CD4-positive, alpha-beta T cell treated with Interleukin-6 for 4 hours (primary cell): ENCODE measurements at places on chromosomes 7 and 10.

DNA sequence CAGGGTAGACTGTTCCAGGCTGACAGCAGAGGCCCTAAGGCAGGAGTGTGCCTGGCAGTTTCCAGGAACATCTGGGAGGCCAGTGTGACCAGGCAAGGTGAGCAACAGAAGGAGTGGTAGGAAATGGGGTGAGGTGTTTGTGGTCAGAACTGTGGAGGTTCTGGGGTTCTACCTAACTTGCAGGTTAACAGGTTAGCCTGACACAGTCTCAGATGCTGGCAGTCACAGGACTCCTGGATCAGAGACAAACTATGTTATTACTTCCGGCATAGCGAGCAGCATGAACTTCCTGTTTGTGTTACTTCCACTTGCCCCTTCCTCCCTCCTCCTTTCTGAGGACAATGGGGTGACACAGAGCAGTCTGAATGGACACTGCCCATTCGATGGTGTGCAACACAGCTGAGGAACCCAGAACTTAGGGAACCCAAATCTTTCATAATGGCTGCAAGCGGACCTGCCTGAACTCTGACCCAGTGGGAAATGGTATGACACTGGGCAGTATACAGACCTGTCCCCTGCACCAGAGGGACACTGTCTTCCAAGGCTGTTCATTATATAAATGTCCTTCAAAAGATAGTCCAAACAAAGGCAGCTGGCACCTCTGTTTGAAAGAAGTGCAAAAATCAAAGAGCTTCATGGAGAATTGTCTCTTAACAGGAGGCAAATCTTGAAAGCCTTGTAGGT, 3.9 kb upstream of the SAR1A start:
- peak; percentile 38 for DNase-seq

- DNase-seq, result no peak
Observed at GRCh38 chr10:129707406-129708388, 240.7 kb downstream of the MGMT start.

DNA sequence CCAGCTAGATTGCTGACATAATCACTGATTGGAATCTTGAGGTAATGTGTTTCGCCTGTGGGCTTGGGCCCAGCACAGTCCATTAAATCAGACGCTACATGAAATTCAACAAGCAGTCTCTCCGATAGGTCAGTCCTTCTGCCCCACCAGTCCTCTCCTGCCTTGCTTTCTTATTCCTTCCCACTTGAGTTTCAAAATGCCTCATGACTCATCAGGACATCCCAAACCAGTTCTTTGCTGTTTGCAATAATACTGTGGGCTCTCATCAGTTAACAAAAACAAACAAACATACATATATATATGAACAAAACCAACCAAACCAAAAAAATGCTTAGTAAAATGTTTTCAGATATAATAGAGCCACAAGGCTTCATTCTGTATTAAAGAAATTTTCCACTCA, 599.0 kb downstream of the SORCS1 start:
- DNase-seq, result no peak

- DNase-seq, result peak; percentile 8
Observed at GRCh38 chr10:72315054-72315453, 39.7 kb downstream of the DNAJB12 start.

DNA sequence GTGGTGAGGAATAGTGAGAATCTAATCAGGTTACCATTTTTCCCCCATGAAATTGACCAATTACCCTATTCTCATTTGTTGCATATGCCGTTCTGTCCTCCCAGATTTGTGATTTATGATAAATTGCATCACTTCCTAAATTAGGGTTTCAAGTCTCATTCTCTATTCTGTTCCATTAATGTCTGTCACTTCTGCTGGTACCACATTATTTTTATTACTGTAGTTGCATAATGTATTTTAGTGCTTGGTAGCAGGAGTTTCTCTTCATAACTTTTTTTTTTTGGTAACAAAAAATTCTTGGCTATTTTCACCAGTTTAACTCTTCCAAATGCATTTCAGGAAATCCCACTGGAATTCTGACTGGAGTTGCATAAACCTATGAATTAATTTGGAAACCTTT, 44.0 kb upstream of the FAM133B start:
- DNase-seq, result no peak

DNA sequence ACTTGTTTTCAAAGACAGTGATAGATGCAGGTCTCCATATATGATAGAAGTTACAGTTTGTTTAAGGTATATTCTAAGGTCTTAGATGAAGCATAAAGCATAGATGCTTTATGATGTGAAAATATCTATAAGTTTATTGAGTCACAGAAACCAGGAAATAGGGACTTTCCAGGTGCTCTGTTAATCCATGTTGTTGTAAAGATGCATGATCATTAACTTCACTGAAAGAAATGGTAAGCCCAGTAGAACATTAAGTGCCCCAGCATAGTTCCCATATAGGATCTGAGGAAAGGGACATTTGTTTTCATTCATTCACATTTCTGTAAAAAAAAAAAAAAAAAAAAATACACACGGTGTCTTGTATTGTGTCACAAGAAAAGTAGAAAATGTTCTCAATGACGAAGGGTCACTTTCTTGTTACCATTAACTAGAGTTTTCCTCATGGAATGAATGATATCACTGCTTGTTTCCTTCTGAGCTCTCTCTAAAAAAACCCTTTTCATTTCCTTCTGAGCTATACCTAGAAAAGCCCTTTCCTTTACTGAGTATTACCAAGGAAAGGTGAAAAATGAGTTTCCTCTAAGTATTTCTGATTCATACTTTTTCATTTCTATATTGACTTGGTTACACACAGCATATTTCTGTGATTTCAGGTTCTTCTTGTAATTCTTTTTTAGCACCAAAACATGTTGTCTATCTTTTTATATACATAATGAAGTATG, 105.2 kb downstream of the MACC1 start:
- no peak for DNase-seq

- no peak for DNase-seq
Observed at GRCh38 chr7:106071999-106072714, 40.0 kb downstream of the SYPL1 start.

DNA sequence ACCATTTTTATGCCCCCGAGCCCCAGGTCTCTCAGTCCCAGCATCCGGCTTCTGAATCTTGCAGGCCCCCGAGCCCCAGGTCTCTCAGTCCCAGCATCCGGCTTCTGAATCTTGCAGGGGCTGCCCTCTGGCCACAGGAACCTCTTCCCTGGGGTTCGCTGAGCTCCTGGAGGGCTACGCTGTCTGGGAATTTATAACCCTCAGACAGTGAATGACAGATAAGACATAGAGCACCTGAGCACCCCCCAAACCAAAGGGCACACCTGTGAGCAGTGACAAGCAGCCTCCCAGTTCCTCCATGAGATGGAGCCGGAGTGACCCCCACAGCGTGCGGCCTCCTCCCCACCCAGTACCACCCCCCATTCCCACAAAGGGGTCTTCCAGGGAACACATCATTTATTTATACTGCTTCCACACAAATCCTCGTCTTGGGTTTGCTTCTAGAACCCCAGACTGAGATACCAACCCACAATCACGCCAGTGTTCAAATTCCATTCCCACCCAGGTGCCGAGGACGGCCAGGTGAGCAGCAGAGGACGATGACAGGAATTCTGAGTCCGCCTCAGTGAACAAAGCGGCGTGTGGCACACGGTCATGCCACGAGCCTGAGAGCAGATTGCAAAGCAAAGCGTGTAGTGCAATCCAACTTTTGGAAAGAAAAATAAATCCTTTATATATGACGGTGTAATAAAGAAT, 57.7 kb upstream of the FAM20C start:
- no peak for DNase-seq

DNA sequence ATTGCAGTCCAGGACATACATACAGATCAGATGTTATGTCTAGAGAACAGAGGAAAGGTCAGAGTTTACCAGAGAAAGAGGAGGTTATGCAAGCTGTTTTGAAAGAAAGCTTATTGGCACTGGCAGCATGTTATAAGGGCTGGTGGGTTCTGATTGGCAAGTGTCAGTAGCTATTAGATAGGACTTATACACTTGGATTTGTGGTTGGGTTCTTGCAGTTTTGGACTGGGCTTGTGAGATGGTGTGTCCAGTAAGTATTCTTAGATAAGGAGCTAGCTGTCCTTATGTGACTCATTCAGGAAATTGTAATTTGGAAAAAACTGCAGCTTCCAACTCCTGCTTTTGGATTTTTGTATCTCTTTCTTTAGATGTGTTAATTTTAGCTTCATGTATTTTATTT, 130.7 kb upstream of the NAMPT start:
- DNase-seq, result no peak

DNA sequence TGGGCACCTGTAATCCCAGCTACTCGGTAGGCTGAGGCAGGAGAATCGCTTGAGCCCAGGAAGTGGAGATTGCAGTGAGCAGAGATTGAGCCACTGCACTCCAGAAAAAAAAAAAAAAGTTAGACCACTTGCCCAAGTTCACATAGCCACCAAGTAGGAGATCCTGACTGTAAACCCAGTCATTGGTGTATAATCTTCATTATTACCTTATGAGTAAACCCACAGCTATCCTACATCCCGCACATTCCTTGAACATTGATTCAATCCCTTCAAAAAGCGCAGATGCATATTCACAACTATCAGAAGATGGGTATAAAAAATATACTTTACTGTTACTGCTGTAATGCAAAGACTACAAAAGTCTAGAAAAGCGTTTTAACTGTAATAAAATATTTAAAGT, 512.9 kb downstream of the SUGCT start:
- no peak for DNase-seq

DNA sequence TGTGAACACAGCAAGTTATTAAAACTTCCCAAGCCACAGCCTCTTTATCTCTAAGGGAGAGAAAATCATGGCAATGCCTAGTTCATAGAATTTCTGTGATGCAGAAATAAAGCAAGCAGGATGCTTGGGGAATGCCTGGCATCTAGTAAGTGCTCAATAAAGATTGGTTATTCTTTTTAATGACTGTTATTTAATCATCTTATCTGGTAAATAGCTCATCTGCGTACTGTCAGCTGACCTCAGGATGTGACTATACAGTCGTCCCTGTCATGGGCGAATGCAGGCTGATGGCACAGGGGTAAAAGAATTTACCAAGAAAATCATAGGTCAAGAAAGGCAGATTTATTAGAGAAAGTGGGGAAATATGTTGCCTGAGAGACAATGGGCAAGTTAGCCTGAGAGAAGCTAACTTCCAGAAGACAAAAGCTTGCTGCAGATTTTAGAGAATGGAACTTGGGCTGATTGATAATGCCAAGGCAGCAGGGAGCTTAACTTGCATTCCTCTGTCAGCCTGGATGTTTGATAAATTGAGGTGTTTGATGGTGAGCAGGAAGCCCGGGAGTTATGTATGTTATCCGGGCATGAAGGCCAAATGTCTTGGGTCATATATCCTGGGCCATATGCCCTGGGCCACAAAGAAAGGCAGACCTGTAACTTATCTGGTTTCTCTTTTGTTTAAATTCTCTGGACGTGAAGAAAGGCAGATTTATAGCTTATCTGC, 126.0 kb downstream of the KCNMA1 start:
- no peak for DNase-seq

DNA sequence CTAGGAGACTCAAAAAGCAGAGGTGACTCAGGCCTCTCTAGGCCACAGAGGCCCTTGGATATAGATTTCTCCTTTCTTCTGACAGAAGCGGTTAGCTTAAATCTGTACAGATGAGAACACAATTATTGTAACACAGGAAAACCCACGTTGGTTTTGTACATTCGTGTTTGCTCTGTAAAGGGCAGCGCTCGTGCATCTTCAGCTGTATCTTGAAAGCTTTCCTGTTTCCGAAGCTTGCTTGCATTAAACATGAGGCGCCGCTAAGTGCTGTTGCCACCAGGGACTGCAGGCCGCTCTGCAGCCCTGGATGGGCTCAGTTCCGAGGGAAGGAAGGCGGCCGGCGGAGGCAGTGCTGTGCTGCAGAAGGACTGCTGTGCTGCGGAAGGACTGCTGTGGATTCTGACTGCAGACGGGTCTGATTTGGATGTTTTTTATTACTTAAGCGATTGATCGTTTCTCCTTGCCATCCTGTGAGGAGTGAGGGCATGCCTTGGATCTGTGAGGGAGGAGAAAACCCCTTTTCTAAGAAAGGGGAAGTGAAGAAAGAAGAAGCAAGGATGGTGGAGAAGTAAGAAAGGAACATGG, 53.3 kb downstream of the FHIP2A start:
- no peak for DNase-seq

DNA sequence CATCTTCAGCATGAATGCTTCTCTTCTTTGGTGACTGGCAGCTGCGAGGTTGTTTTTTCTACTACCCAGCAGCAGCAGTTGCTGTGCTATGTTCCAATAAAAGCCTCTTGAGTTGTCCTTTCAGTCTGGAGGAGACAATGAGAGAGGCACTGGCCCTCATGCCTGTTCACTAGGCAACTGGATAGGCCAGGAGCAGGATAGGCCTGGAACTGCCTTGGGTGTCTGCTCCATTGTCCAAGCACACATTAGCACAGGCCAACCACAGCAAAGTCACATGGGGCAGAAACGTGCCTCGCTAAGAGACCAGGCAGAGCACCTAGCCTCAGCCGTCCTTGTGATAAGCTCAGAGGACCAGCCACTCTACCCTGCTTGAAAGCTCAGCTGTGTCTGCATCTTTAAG, 76.9 kb upstream of the PDCD4 start:
- no peak for DNase-seq

DNA sequence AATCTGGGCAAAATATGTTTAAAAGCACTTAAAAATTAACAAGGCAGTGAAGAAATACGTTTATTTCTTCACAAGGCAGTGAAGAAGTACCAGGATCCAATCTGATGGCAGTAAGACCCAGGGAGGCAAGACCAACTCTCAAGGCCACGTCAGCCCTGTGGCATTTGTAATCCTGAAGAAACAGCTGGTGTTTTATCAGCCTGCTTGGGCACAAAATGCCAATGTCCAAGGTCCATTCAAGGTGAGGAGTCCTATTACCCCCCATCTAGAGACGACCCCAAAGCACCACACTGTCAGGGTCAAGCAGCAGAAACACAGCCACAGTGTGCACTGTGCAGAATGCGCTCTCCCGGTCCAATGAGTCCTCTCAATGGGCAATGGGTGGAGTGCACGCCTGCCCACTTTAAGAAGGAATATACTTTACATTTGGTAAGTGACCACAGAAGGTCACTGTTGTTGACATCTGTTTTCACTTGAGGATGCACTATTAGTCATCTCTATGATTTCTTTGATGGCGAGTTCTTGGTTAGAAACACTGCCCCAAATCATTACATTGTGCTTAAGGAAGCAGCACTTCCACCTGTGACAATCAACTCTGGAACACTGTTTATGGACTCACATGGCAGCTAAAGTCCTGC, 12.8 kb downstream of the CPXM2 start:
- DNase-seq, result no peak

- no peak for DNase-seq
Observed at GRCh38 chr7:157439761-157440160, 103.0 kb downstream of the DNAJB6 start.

DNA sequence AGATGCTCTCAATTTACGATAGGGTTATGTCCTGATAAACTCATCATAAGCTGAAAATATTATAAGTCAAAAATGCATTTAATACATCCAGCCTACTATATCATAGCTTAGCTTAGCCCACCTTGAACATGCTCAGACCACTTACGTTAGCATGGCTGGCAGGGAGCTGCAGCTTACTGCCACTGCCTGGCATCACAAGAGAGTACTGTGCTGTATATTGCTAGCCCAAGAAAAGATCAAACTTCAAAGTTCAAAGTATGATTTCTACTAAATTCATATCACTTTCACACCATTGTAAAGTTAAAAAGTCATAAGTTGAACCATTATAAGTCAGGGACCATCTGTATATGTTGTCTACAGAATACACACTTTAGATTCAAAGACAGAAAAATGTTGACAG, 91.6 kb downstream of the HYCC1 start:
- DNase-seq, result no peak

- DNase-seq, result no peak
Observed at GRCh38 chr10:73842349-73842748, 31.0 kb upstream of the NDST2 start.

- DNase-seq, result no peak
Observed at GRCh38 chr7:156022483-156023459, 210.5 kb upstream of the SHH start.

- no peak for DNase-seq
Observed at GRCh38 chr7:5215313-5215712, 25.3 kb downstream of the WIPI2 start.
